ENCODE measurements at places on chromosomes 3 and 15.
A peak's percentile ranks its signal among the peaks of the same experiment; 100 is the strongest.

- DNase-seq = peak; percentile 60
These were observed 113.2 kb downstream of the PPP2R3A start for GRCh38 chr3:136078421-136079364.

GRCh38 chr3:179450901-179451264, 387 bp downstream of the GNB4 start:
- DNase-seq = no peak

DNA sequence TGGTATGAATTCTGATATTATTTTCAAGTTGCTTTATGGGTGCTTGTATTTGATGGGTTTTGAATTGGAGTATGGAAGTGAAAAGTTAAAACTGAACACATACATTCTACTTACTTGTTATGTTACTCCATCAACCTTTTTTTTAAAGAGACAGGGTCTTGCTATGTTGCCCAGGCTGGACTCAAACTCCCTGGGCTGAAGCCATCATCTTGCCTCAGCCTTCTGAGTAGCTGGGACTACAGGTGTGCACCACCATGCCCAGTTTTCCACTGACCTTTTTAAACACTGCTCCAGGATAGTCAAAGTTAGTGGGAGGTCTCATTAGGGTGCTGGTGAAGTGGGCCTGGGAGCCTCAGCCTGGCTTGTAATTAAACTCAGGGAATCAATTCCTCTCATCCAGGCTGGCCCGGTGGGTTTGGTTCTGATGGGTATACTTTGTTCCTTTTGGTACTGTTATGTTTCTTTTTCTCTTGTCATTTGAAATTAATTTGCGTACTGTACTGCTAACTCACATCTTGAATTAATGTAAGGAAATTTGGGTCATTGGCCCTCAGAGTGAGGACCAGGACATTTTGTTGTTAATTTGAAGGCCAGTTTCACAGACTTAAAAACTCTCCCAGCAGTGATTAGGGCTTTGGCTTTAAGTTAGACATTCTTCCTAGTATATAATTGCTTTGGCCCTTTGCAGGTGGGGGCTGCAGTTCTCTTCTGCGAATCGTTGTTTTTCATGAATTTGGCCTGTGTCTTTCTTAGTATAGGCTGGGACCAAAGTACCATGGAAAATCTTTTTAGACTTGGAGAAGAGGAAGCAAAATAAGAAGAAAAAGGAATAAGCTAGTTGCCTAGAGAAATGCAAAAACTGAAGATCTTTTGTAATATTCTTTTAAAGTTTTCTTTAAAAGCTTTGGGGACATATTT, 66.9 kb downstream of the FNDC3B start:
- DNase-seq = no peak

DNA sequence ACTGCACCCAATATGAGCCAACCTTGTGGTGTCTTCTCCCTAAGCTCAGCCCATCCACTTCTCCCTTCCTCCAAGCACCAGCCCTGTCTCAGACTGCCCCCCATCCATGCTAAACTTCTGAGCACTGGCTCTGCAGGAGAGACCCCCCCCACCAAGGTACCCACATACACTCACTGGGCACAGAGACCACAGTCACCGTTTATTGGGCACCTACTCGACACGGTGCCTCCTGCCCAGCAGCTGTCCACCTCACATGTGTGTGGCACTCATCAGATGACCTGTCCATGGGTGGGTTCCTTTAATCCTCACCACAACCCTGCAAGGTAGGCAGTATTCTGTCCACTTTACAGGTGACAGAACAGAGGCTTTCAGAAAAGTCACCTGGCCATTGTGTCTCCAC, 22.3 kb upstream of the SFMBT1 start:
- no peak for DNase-seq

DNA sequence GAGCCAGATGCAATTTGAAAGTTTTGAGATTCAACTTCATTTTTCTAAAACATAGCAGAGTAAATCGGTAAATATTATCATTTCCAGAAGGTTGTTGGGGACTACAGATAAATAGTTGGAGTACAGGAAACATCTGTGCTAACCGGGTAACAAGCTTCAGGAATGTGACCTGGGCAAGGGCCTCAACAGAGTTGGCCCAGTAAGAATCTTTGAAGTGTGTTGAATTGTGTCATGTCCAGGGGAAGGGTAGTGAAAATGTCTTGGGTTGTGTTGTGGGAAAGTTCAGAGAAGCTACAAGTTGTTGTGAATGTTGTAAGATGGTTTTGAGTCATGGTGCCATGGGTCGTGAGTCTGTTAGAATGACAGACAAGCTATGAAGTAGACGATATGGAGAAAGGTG, 35.7 kb downstream of the SQOR start:
- DNase-seq = no peak

DNA sequence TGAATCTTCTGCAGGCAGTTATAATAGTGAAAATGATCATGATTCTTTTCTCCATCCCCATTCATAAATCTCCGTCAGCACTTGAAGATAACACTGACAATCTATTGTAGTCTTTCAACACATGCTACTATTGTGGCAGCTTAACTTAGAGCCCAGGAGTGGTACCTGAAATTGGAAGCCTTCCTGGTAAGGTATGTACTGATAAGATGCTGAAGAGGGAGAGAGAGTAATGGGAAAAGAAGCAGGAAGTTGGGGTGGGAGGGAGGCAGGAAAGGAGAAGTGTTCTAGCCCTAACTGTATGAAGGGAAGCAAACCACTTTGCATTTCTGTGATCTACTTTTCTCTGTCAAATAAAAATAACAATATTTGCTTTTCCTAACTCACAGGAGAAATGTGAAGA, 197.4 kb upstream of the RORA start:
- no peak for DNase-seq

DNA sequence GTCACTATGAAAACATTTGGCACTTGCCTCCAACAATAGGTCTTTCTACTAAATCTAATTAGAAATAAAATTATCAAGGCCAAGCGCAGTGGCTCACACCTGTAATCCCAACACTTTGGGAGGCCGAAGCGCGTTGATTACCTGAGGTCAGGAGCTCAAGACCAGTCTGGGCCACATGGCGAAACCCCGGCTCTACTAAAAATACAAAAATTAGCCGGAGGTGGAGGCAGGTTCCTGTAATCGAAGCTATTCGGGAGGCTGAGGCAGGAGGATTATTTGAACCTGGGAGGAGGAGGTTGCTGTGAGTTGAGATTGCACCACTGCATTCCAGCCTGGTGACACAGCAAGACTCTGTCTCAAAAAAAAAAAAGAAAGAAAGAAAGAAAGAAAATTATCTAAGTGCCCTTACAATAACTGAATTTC, 1.6 kb upstream of the PLD1 start:
- no peak for DNase-seq

GRCh38 chr3:189013224-189013888, 158.4 kb upstream of the TPRG1 start:
- no peak for DNase-seq

DNA sequence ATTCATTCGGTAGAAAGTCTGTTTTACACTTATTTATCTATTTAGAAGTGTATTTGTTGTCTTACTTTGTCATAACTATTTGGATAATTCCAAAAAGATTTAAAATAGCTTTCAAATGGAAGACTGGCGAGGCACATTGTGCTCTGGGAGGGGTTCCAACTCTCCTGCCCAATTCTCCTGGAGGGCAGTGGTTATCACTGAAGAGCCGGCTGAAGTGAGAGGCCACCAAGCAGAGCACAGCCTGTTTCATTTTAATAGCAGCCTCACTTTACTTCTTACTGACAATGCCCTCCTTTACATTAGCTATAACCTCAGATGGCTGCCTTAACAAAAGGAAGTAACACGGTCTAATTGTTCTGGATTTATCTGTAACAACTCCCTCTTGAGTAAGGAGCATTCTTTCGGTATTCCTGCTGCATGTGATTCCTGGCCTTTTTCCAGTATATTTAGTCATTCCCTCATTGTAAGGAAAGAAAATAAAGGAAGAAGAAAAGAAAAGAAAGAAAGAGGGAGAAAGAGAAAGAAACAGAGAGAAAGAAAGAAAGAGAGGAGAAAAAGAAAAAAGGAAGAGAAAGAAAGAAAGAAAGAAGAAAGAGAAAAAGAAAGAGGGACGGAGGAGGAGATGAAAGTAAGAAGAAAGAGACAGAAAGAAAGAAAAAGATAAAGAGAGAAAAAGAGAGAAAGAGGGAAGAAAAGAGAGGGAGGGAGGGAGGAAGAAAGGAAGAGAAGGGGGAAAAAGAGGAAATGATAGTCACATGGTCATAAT, 339.8 kb upstream of the WNT5A start:
- DNase-seq = no peak

DNA sequence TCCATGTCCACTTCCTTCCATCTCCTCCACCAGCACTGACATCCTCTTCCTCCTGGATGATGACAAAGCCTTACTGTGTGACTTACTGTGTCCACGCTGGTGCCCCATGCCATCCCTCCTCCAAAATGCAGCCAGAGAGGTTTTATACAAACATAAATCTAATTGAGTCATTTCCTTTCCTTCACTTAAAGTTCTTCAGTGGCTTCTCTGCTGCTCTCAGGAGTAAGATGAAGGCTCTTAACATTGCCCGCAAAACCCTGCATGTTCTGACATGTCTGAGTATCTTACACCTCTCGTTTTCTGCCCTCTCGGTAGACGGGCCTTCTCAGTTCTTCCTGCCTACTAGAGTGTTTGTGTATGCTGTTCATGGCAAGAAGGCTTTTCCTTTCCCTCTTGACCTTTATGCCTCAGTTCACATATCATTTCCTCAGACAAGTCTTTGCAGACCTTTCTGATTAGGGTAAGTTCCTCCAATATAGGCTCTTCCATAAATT, 175.5 kb downstream of the CFAP20DC start:
- peak; percentile 41 for DNase-seq

DNA sequence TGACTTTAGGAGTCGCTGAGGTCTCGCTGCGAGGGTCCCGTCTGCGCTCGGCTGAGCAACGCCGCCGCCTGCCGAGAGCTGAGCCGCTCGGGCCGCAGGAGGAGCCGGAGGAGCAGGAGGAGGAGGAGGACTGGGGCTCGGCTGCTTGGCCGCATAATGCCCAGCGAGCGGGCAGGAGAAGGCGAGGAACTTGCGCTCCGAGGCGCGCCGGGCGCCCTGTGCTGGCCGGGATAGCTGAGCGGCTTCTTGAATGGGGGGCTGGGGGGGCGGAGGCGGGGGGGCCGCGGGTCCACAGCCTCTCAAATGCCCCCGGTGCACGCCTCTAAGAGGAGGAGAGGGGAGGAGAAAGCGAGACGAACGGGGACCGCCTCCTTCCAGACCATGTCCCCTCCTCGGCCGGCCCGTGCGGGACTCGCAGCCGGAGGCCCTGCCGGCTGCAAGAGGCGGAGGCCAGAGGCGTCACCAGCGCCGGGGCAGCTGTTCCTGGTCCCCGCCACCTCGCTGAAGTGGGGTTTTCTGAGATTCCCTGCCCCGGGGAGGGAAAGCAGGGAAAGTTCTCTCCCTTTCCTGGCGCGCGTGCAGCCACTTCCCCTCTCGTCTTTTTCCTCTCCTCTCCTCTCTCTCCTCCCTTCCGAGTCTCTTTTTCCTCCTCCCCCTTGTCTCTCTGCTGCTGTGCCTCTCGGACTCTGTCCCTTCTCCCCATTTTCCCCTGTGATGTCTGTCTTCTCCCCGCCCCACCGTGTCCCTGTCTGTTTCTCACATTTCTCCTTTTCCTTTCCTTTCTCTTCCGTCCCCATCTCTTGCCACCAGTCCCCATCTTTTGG, at the start of gene ADAMTS9:
Gene ADAMTS9 (minus strand): TSS at position 220 of the 824 bp plus-strand sequence. CDS start 343 bp downstream, outside the sequence.
- DNase-seq = peak; percentile 29

GRCh38 chr15:58484791-58485600, 53.2 kb downstream of the LIPC start:
- DNase-seq = no peak

Measured in DMS53 (cell line).